ENCODE measurements at places on chromosomes 11 and 22. TPM values are rescaled to one million over a fixed set of nuclear protein-coding genes. Genes with fewer than 3 reads are reported as not detected.

DNA sequence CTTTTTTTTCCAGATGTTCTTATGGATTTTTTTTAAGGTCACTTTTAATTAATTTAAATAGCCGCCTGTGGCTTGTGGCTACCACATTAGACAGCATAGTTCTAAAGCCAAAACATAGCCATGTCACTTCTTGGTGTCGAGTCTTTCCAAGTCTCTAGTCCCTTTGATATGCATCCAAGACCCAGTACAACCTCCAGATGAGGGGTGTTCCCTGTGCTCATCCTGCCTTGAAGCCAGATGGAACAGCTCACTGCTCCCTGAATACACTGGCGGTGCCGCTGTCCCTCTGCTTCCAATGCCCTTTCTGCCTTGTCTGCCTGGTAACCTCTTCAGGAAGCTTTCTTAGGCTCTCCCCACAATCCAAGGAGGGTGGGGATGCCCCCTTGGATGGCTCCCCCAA, 338.0 kb downstream of the TENM4 start:
- no peaks in the 10 kb centered on the region for H3K27me3 ChIP-seq
- no peak overlapping the region for H3K4me3 ChIP-seq
- no peaks in the 10 kb centered on the region for H3K4me1 ChIP-seq
- H3K36me3 ChIP-seq, result no peaks in the 10 kb centered on the region
- DNase-seq, result no peak
- H3K27ac ChIP-seq, result no peak overlapping the region

DNA sequence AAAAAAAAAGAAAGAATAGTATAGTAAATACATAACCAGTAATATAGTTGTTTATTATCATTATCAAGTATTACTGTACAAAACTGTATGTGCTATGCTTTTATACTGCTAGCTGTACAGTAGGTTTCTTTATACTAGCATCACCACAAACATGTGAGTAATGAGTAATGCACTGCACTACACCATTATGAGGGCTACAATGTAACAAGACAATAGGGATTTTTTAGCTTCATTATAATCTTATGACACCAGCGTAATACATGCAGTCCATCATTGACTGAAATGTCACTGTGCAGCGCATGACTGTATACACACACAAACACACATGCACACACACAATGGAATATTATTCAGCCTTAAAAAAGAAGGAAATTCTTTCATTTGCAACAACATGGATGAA, 111.5 kb upstream of the ZBED5 start:
- no peak for DNase-seq
- H3K27ac ChIP-seq, result no peak overlapping the region
- H3K27me3 ChIP-seq, result no peaks in the 10 kb centered on the region
- H3K4me1 ChIP-seq, result no peaks in the 10 kb centered on the region

Gene MRGPRE
- total RNA-seq, result under 0.01 TPM

Gene ANKK1
- total RNA-seq, result not detected

Gene ADORA2A
- total RNA-seq, result 0.72 TPM

Measured in osteoblast (primary cell).